NCI-H2107 (cell line): ENCODE measurements at places on chromosomes 6 and 20.

GRCh38 chr20:22821081-22821727, 213.9 kb upstream of the SSTR4 start:
- no peak for DNase-seq

DNA sequence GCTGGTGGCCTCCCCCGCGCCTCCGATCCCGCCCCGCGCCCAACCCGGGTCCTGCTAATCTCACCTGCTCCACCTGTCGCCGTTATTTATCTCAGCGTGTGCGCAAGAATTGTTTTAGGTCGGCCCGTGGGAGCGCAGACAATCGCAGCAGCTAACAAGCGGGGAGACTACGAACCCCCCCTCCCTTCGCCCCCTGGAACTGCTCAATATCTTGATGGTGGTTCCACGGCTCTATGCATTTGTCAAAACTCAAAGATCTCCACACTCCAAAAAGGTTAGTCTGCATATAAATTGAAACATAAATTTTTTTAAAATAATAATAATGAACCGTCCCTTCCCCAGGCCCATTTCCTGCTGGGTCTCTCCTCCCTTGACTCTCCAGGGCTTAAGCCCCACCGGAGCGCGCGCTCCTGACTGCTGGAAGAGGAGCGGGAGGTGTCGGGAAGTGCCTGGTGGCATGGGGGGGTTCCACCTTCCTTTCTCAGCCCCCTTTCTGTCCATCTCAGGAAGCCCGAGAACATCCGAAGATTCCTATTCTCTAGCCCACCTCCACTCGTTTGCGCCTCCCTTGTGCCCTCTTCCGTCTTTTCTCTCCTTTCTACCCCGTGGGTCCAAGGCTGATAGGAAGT, 1.6 kb upstream of the MDGA1 start:
- no peak for DNase-seq

DNA sequence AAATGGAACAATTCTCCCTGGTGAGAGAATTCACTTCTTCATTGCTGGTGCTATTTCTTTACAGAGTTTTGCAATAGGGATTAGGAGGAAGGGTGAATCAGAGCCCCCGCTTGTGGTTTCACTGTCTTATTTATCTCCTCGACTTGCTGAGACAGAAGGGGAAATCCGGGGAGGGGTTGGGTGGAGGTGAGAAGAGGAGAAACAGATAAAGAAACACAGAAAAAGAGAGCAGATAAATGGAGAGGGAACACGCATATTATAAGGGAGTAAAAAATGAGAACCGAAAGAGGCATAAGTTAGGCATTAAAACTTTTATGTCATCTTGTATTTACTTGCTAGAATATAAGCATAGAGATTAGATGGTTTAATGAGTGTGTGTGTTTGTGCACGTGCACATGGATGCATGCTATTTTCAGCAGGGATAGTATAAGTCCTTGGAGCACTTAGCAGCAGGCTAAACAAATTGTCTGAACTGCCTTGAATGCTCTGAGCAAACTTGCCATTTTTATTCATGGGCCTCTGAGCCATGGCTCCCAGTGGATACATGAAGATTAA, 105.0 kb downstream of the OLIG3 start:
- no peak for DNase-seq

- DNase-seq = no peak
These were observed 3.0 kb downstream of the TSHZ2 start for GRCh38 chr20:52975029-52975732.
